ENCODE measurements at places on chromosomes 11 and 22.

- DNase-seq: peak; percentile 79
Observed at GRCh38 chr11:15976433-15977045, 379.8 kb downstream of the SOX6 start.

DNA sequence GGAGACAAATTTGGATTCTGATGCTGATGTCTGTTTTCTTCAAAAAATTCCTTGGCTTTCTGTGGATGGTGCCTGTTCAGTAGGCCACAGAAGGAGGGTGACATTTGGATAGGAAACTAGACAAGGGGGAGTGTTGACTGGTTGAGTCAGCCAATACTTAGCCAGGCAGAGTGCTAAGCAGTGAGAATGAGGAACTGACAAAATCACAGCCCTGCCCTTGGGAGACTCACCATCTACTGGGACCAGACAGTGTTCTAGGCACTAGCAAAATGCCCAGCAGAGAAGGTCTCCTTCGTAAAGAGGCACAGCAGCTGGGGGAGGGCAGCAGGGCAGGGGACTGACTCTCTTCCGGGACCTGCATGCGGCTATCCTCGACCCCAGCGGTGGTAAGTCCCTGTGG, 190.2 kb downstream of the DSCAML1 start:
- DNase-seq: no peak

DNA sequence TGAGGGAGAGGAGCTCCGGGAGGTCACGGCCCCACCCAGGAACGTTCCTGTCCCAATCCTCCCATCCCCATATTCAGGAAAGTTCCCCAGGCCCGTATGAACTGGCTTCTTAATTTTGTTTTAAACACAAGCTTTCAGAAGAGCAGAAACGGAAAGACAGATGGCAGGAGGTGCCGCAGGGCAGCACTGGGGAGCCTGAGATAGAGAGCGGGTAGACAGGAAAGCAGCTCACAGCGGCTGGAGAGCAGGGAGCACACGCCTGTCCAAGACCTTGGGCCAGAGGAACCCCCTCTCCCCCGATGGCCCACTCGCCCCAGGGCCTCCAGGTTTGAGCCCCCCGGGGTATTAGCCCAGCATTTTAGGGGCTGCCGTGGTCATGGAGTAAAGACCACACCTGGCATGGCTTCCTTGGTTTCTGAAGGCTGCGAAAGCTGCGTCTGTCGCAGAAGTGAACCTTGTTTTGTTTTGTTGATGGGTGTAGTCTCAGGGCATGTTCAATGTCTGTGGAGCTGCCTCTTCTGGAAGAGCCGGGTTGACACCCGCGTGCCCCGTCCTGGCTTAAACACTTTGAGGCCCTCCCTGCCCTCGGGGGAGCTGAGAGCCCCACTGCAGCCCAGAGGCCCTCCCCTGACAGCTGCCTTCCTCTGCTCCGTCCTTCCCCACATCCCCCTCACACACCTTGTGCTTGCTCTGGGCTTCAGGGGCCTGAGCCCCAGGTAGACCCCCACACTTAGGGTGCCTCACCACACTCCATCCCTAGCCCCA, 17.9 kb upstream of the KCNQ1OT1 start:
- no peak for DNase-seq

- no peak for DNase-seq
Observed at GRCh38 chr11:106464728-106465127, 387.3 kb downstream of the AASDHPPT start.

DNA sequence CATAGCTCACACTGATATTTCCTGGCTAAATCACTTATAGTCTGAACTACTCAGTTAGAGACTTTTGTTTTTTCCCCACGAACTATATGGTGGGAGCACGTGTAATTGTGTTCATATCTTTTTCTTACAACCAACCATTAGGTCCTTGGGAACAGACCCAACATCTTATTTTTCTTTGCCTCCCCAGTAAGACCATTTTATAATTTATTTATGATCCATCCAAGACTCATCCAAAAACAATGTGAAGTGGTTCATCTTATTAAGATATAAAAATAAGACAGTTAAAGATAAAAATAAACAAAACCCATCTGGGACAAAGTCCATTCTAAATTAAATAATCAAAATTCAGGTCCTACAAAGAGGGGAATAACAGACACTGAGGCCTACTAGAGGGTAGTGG, 90.8 kb downstream of the FAM168A start:
- peak; percentile 47 for DNase-seq

DNA sequence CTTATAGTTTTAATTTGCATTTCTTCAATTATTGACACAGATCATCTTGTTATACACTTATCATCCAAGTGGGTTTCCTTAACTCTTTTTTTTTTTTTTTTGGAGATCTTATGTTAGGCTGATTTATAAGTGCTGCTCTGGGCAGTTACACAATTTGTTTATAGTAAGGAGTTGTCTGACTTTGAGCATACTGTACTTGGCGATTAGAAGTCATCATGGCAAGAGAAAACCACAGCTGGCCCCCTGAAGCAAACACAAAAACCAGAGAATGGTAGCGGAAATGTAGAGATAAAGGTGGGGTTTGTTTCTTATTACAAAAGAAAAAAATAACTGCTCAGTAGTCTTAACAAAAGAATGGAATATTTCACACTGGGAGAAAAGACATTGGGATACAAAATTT, 292.6 kb downstream of the SWAP70 start:
- no peak for DNase-seq

- no peak for DNase-seq
Observed at GRCh38 chr11:65468874-65469333, 29.9 kb upstream of the MALAT1 start.

GRCh38 chr11:40166892-40167291, 1292.6 kb downstream of the LRRC4C start:
- DNase-seq: no peak

DNA sequence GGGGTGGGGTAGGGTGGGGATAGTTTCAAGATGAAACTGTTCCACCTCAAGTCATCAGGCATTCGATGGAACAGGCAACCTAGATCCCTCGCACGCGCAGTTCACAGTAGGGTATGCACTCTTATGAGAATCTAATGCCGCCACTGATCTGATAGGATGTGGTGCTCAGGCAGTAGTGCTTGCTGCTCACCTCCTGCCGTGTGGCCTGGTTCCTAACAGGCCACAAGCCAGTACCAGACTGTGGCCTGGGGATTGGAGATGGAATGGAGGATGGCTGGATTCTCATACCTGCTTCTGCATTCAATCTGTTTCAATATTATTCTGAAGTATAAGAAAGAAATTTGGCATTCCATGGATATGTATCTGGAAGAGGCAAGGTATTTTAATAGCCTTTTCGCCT, 73.1 kb downstream of the RBFOX2 start:
- no peak for DNase-seq

DNA sequence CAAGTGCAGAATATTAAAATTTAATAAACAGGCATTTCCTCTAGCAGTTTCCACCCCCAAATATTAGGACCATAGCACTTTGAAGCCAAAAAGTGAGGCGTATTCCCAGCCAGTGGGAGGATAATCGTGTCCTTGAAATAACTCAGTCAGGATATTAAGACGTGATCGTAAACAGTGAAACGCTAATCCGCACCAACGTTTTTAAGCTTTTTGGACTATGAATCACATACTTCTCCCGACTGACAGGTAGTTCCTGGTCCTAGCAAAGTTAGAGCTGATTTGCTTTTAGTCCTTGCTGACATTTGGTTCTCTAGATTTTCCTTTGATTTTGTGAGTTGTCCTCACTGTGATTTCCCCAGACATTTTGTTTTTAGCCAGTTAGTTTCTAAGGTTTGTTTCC, 197.1 kb upstream of the ARHGAP20 start:
- DNase-seq: peak; percentile 23

- DNase-seq: no peak
Observed at GRCh38 chr11:112829971-112830654, 131.1 kb upstream of the NCAM1 start.

GRCh38 chr22:43880541-43880991, 11.2 kb downstream of the PNPLA5 start:
- no peak for DNase-seq

GRCh38 chr22:45205276-45205925, 35.3 kb downstream of the KIAA0930 start:
- DNase-seq: no peak

DNA sequence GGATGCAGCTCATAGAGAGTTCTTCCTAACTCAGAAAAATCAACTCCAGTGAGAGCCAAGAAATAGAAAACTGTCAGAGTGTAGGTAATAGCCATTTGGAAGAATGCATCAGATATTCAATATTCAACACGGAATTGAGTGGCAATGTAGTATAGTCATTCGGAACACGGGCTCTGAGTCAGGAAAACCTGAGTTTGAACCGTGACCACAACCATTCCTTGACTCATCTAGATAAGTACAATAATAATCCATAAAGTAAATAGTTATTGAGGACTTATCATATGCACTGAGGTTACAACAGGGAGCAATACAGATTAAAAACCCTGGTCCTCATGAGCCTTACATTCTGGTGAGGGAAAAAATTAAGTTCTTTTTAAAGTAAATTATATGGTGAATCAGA, 62.6 kb upstream of the PHF21A start:
- DNase-seq: peak; percentile 43

GRCh38 chr11:90723475-90723874, 500.6 kb upstream of the CHORDC1 start:
- DNase-seq: no peak

DNA sequence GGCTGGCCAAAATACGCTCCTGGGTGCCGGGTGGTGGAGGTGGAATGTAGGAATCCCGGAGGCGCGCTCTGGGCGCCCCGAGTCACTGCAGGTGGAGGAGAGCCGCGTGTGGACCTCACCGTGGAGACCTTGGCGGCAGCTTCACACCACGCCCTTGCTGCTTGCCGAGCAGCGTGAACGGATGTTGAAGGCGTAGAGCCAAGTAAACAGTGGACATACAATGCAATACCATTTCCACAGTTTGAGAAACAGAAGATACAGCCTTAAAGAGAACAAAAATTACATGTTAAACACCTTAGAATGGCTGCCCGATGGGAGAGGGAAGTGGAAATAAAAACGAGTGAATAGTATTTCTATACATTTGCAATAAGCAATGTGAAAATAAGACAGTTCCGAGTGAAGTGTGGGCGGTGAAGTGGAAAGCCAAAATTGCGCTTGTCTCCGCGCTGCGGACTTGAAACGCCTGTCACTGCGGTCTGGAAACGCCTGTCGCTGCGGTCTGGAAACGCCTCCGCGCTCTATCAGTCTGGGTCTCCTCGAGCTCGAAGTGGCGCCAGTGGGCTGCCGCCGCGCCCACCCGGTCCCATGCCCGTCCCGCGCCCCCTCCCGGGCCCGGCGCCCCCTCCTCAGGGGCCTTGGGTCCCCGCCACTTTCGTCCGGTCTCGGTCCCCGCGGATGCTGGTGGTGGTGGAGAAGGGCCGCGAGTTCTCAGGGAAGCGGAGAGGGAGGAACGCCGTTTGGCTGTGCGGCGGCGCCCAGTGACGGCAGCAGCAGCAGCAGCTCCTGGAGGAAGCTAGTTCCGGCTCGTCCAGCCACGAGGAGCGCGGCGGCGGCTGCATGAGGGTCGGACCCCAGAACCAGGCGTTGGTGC, 1.6 kb downstream of the NCR3LG1 start:
- peak; percentile 78 for DNase-seq

DNA sequence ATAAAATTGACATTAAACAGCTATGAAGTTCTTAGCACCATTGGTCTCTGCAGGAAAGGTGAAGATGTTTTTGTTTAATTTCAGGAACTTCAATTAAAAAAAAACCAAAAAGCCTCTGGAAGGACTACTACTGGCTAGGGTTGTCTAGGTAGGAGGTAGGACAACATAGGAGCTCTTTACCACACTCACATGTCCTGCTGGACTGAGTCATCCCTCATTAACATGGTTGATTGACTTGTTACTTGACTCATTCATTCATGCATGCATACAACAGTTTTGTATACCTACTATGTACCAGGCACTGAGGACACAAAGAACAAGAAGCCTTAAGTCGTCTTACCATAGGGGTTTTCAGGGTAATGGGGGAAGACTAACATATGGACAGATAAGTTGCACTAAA, 216.9 kb upstream of the ARHGAP20 start:
- no peak for DNase-seq

- no peak for DNase-seq
Observed at GRCh38 chr11:78603792-78604191, 29.1 kb upstream of the NARS2 start.

DNA sequence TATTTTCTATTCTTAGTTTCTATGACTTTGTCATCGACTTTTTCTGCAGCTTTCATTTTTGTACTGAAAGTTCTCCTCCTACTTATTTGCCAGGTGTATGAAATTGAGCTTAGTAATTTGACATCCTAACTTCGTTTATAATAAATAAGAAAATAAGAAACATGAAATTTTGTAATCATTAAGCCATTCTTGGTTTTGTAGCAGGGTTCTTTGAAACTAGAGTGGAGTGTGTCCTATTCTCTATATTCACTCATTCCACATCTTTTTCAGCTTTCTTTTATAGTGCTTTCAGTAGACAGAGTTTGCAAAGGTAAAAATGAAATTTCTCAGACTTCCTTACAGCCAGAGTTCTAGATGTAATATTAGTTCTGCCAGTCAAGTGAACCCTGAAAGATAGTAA, 47.8 kb downstream of the FANCF start:
- DNase-seq: no peak
